ENCODE measurements at places on chromosomes 3 and 15. TPM values are rescaled to one million over a fixed set of nuclear protein-coding genes. Genes with fewer than 3 reads are reported as not detected.

MINAR1 gene
- 4.0 TPM for total RNA-seq

ZKSCAN7 gene
- 6.8 TPM for total RNA-seq

SEMA5B gene
- total RNA-seq, result 68.4 TPM

ATP11B gene
- 71.9 TPM for total RNA-seq

BMF gene
- total RNA-seq, result 40.9 TPM

ECT2 gene
- 18.9 TPM for total RNA-seq

SCAANT1 gene
- total RNA-seq, result not detected

P3H2 gene
- total RNA-seq, result 21.9 TPM

SCN5A gene
- 0.21 TPM for total RNA-seq

GOLGA8O gene
- 2.5 TPM for total RNA-seq

GOLGA6L6 gene
- total RNA-seq, result not detected

GRM7 gene
- not detected for total RNA-seq

FAM107A gene
- total RNA-seq, result not detected

SNX33 gene
- total RNA-seq, result 21.6 TPM

CYFIP1 gene
- 101 TPM for total RNA-seq

SOX14 gene
- not detected for total RNA-seq

SLC27A2 gene
- not detected for total RNA-seq

SAMD7 gene
- not detected for total RNA-seq

C3orf85 gene
- total RNA-seq, result not detected

GOLGA6L26 gene
- not detected for total RNA-seq

NME9 gene
- total RNA-seq, result not detected

RTP4 gene
- not detected for total RNA-seq

CCR4 gene
- not detected for total RNA-seq

GP5 gene
- not detected for total RNA-seq

CD200 gene
- 1.8 TPM for total RNA-seq

UROC1 gene
- 0.15 TPM for total RNA-seq

ASB14 gene
- not detected for total RNA-seq
